ENCODE measurements at places on chromosomes 1 and 21.
A peak's percentile ranks its signal among the peaks of the same experiment; 100 is the strongest.

DNA sequence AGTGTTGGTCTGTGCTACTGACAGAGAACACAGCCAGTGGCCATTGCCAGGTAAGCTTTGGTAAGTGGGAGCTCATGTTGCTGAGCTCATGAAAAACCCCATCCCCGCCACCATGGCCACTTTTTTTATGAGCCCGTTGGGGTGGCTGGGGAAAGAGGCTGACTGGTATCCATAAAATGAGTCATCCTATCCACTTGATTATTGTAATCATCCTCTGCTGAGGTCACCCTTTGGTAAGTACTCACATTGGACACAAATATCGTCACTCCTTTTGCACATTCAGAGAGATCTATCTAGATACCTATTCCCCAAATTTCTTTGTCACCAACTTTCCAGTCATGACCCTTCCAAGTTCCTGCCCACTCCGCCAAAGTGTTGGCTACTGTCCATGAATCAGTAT is 22.0 kb downstream of the SLAMF7 start:
- DNase-seq = no peak

- DNase-seq = no peak
Observed at GRCh38 chr1:173048621-173049321, 2.0 kb downstream of the TNFSF18 start.

DNA sequence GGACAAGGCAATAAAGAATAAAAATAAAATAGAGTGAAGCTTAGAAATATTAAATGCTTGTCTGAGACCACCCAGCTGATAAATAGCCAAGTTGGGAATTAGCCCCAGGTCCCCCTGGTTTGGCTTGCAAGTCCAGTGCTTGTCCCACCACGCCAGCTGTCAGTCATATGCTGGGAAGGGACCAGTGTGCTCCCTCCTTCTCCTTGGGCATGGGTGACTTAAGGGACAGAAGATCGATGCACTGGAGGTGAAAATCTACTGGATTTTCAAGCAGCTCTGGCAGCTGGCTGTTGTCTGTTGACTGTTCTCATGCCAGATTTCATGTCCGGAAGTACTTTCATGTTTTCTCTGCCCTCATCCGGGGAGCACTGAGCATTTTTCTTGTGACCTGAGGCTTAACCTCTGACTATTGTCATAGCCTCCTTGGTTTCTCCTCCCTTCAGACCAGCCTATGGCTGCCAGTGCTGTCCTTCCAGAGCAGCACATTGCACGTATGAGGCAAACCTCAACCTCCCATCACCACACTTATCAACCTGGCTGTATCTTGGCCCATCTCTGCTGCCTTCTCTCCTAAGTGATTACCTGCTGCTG is 12.4 kb downstream of the LMOD1 start:
- no peak for DNase-seq

GRCh38 chr1:29900104-29900679 is 663.9 kb downstream of the PTPRU start:
- no peak for DNase-seq

- DNase-seq = no peak
Observed at GRCh38 chr1:53964109-53964508, 18.0 kb downstream of the LRRC42 start.

GRCh38 chr1:37741130-37741529 is 23.8 kb downstream of the EPHA10 start:
- DNase-seq = no peak

DNA sequence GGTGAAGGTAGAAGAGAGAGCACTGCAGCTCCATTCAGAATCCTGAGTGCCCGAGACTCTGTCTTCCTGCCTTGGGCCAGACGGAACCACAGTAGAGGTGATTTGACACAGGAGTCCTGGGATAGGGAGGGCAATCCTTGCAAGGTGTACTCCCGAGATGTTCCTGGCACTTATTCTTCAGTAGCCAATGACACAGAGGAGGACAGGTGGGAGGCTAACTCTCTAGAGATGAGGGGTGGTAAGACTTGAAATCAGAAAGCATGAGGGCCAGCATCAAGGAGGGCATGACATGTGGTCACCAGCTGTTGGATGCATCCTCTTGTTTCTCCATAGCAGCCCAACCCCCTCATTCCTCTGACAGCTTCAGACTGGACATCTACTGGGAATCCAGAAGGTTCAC is 56.3 kb downstream of the CSMD2 start:
- no peak for DNase-seq

- no peak for DNase-seq
Observed at GRCh38 chr1:14508613-14509012, 89.9 kb upstream of the KAZN start.

DNA sequence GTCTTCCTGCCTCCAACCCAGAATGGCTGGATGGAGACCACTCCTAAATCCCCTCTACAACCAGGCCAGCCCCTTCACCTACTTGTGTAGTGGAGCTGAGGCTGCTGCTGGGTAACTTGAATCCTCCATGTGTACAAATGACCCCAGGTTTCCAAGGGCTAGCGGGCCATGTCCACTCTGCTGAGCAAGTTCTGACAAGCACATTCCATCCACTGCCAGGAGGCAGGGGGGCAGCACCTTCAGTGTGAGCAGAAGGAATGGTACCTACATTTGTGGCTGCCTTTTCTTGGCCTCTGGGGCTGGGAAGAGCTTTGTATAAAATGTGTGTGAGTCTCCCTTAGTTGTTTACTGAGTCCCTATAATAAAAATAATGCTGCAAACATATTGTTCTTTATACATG is 14.5 kb downstream of the KIAA0040 start:
- DNase-seq = no peak

- DNase-seq = peak; percentile 23
Observed at GRCh38 chr1:224592636-224593582, 23.2 kb upstream of the CNIH3 start.

GRCh38 chr1:215637041-215637573 is 70.0 kb downstream of the KCTD3 start:
- DNase-seq = peak; percentile 40

GRCh38 chr1:67314696-67315095 is 7.0 kb downstream of the IL12RB2 start:
- no peak for DNase-seq

GRCh38 chr1:51709951-51710350 is 93.1 kb downstream of the OSBPL9 start:
- DNase-seq = no peak

GRCh38 chr1:209673631-209674417 is 1.4 kb upstream of the G0S2 start:
- no peak for DNase-seq

DNA sequence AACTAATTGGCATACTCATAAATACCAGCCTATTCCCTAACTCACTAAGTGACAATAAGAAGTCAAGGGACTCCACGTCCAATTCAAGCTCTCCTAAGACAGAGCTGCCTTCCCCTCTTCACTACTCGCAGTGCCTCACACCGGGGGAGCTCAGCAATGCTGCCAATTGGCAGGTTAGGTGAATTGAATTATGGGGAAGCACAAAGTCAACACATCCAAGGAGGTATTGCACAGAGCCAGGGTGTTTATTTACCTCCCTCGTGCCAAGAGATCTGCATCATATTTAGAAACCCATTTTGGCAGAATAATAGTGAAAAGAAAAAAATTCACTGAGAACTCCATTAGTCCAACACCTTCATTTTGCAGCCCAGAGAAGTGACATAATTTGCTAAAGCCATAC is 20.4 kb upstream of the TNR start:
- DNase-seq = no peak

GRCh38 chr21:20882462-20883407 is 115.5 kb upstream of the NCAM2 start:
- peak; percentile 73 for DNase-seq

GRCh38 chr1:3380469-3380868 is 74.0 kb upstream of the ARHGEF16 start:
- no peak for DNase-seq

DNA sequence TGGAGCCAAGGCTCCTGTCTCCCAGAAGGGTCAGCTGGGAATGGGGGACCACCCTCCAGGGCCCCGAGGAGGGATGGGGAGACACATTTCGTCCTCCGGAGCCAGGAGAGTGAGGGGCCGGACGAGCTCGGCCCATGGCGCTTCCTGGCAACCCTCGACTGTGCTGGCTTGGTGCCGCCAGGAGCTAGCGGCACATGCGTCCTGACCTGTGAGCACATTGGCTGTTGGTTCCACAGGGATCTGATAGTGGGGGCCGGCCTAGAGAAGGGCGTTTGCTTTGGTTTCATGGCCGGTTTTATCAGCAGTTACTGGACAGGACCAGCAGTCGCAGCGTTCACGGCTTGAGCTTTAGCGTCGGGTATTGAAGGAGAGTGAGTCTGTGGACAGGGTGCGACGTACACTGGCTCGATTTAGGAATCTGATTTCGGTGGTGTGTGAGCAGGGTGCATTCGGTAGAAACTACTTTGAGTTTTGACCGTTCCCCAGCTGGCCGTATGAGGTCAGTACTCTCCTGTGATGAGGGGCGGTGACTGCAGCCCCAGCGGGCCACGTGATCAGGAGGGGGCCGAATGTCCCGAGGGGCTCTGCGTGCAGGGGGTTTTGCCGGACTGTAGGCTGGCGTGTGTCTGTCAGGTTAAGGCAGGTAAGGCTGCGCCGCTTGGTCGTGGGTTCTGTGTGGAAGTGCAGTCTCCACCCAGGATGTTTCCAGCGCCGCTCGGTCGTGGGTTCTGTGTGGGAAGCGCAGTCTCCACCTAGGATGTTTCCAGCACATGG is 18.7 kb downstream of the FAAP20 start:
- no peak for DNase-seq

DNA sequence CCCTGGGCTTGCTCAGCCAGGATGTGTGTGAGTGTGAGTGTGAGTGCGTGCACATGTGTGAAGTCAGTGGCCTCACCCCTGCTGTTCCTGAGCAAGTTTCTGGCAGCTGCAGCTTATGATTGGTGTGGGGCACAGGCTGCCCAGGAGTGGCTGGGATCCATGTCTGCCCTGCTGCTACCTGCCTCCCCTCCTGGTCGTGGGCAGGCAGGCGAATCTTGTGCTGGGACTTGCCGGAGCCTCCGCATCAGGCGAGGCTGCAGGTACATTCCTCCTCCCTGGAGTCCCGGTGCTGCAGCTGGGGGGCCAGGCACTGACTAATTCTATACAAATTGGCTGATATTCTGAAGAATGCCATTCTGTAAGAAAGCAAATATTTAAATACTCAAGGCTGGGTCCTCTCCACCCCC is 85.6 kb upstream of the WNT4 start:
- DNase-seq = no peak

DNA sequence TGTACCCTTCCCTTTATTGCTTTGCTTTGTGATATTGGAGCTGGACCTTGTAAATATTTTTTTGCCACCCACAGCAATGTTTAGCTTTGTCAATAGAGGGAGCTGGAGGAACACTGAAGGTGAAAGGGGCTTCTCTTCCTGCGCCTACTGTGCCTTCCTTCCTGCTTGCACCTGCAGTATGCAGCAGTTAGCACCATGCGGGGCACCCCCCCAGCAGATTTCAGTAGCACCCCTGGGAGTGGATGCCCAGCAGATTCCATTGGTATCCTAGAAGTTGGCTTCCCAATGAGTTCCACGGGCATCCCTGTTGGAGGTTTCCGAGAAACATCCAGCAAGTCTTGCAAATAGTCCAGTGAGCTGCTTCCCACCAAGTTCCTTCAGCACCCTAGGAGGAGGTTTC is 25.6 kb downstream of the S100A10 start:
- DNase-seq = no peak

DNA sequence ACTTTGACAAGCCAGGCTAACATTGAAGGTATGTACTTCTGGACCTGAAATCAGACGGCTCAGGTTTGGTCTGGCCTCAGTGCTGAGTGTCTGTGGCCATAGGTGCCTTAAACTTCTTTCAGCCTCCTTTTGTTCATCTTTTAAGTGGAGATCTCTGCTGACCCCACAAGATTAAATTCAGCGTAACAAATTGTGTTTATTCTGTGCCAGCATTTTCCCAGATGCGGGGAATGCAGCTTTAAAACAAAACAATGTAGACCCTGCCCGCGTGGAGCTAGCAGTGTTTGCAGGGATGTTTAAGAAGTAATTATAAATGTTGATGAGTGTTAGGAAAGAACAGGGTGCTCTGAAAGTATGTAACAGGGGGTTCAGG is 923 bp downstream of the CAP1 start:
- DNase-seq = no peak

DNA sequence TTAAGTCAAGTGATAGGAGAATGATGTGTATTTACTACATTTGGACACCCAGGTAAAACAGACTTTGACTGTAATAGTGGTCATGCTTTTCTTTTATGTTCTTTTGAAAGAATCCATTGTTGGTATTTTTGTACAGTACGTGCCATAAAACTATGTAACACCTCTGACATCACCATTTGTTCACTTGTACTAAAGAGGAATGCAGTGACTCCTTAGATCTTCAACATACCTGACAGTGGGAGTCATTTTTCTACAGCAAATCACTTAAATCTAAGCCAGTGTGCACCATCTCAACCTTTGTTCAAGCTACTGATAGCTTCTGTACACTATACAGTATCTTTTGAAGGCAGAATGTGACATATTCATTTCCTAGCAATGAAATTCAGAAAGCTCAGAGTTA is 6.3 kb upstream of the PLD5 start:
- no peak for DNase-seq

DNA sequence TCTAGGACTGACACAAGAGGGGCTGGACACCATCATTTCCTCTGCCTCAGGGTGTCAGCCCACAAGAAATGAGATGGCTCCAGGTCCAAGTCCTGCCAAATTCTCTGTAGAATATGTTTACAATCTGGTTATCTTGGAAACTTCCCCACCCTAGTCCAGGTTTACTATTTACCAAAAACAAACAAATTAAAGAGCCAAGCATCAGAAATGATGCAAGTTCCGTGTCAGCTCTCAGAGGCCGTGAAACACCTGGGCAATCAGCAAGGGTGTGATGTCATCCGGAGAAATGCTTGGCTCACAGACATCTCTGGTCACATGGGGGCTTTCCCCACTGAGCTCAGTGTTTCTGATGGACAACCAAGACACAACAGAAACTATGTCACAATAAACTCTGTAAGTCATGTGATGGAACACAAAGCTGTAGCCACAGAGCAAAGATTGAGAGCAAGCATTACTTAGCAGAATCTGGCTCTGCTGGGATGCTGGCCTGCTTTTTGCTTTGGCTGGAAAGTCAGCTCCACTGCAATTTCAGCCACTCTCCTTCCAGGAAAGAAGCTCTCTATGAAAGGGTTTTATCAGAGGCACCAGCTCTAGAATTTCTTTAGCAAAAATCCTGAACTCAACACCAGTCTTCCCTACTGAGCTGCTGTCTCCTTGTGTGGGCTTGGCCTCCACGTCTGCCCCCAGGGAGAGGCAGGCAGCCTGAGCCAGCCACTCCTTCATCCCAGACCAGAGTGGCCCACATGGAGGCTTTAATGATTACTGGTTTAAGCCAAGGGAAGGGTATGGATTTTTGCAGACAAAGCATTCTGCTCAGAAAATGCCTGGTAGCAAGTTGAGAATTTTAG is 55.9 kb downstream of the NENF start:
- DNase-seq = peak; percentile 73

DNA sequence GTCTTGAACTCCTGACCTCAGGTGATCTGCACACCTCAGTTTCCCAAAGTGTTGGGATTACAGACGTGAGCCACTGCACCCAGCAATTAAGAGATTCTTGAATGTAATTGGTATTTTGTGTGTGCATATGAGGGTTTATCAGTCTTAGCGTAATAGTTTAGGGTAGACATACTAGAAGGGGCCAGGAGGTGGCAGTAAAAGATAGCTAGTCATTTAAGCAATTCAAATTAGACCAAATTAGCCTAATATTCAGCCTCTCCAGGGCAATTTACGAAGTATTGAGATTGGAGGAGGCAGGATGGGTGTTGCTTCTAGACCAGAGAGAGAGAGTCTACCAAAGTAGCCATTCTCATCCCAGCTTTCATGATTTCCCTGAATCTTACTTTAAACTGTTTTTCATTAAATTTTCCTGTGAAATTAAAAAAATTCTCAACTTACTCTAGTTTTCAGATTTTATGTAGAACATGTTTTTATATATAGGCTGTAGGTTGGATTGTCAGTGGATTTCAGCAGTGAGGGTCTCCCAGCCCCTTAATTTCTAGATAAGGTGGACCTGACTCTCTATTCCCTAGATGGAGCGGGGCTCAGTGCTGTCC is 119.7 kb downstream of the HHAT start:
- peak; percentile 76 for DNase-seq

Data from Ammon's horn (tissue), 1 donor.